ENCODE measurements at places on chromosomes 1 and 21.

DNA sequence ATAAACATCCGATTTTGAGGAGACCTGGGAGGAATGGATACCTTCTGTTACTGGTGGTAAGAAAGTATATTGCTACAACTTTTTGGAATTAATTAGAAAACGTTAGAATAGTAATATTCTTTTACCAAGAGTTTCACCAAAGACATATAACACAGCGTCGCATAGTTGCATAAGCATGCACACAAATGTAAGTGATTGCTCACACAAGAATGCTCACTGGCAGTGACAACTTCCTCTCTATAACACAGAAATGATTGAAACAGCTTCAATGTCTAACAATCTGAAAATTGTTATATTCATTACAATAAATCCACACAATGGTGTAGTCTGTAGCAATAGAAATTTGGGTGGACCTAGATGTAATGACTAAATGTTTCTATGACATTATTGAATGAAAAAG, 998.6 kb downstream of the TTLL7 start:
- no peak for DNase-seq

DNA sequence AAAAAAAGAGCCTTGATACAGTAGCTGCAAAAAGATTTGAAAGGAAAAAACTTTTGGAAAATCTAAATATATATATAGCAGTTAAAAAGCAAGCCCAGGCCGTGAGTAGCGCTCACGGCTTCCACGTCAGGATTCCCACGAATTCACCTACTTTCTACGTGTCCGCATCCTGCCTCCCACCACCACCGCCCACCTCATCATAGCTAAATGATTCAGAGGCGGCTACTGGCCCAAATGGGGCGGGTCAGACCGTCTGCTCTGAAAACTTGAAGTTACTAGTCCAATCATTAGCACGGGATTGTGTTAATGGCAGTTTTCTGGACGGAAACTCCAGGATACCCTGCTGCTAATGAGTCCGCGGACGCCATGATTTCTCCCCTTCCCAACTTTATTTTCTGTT, 1.3 kb upstream of the CCSAP start:
- no peak for DNase-seq

DNA sequence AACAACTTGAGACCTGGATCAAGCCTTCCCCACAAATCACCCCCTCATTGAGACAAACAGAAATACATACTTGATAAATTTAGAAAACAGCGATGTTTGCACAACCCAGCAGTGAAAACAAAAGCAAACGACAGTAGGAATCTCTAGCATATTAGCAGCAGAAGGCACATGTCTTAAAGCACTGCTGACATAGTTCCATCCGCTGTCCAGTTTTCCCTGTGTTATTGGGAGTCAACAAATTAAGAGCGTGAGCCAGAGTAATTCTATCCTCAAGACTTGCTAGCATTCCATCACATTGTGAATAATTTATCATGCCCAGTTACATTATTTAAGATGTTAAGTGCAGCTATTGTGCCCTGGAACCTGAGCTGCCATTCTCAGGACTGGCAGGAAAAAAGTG, 55.3 kb downstream of the IGSF5 start:
- DNase-seq = no peak

- DNase-seq = no peak
Observed at GRCh38 chr1:215399787-215400186, 167.3 kb upstream of the KCTD3 start.

DNA sequence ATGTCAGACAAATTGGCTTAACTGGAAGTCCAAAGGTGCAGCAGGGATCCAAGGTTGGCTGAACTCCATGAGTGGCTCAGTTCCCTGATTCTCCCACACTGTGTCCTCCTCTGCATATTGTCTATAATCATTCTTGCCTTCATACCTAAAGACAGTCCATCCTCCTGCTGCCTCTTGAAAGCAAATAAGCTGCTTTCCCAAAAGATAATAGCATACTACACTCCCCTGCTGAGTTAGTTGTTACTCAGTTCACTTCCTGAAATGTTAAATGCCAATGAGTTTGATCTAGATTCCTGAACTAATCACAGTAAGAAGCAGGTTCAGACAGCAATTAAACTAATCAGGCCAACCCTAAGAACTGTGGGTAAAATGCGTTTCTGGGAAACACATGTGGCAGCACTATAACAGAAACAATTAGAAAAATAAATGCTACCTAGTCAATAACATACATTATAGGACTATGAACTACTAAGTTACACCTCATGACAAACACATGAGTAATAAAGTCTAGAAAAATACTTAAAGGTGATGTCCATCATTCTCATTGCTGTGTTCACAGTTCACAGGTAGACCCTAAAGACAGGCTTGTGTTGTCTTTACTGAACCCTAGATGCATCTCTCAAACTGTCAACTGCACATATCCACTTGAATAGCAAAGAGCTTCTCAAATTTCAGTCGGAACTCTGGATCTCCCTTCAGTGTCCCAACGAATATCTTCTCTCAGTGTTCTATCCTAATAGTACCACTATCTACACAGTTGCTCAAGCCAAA, 50.8 kb upstream of the BOLA1 start:
- DNase-seq = no peak

DNA sequence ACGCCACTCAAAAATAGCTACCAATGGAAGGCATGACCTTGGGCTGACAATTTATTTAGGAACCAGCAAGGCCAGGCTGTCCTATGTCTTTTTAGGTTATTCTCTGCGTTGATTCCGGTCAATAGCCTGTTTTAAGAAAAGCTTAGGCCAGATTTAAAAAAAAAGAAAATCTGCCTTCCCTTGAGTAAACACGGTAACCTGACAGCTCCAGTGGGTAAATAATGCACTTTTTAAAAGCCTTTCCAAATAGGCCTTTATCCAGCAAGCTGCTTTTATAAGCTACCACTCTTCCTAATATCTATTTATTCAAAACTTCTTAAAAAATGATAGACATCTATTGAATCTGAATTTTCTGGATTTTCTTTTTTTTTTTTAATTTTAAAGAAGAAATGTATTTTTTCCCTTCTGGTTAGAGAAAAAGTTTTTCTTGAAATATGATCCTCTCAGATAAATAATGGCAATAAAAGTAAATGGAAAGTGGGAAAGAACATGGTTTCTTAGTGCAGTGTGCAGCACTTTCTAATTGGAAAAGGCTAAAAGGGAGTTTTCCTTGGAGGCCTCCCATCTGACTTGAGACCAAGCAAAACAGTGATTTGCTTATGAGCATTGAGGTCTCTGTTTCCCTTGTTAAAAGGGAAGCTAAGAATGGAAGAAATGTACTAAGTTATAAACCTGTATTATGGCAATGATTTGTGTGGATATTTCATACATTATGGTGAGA, 281.0 kb upstream of the RUNX1 start:
- DNase-seq = no peak

Measured in Calu3 (cell line).